Activated CD4-positive, alpha-beta T cell treated with anti-CD3 and anti-CD28 coated beads, Interleukin-2, amount 50 U/mL, for 4 hours (primary cell): ENCODE measurements at places on chromosomes 12 and 14.

- DNase-seq: no peak
Measured at GRCh38 chr12:72133497-72134055, 138.6 kb upstream of the TRHDE start.

DNA sequence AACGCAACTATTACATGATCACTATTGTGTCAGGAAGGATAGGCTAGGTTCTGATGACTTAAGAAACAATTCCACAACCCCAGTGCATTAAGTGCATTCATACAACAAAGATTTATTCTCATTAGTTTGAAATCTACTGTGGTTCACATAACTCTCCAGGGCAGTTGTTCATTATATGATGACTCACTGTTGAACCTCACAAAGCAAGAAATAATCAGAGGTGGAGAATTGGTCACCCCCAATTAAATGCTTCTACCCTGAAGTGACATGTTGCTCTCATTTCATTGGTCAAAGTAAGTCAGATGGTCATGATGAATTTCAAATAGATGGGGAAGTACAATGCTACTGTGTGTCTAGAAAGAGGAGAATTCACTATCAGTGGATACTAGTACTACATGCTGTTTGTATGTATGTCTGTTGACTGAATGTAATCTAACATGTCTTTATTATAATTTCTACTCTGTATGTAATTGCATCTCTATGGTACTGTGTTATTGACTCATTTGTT is 6.1 kb upstream of the HELB start:
- DNase-seq: no peak

DNA sequence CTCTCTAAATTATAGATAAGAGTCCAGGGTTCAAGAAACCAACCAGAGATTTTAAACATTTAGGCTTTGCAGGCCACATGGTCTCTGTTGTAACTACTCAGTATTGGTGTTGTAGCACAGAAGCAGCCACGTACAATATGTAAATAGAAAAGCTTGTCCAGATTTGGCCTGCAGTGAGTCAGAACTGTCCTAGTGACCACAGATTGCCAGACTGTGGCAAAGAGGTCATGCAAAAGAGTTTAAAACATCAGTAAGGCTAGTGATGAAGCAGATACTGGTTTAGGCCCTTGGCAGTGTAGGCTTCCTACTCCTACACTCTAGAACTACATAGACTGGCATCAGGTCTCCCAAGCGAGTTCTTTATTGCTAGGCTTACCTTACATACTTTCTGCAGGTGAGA is 117.6 kb upstream of the GARIN6 start:
- DNase-seq: no peak

DNA sequence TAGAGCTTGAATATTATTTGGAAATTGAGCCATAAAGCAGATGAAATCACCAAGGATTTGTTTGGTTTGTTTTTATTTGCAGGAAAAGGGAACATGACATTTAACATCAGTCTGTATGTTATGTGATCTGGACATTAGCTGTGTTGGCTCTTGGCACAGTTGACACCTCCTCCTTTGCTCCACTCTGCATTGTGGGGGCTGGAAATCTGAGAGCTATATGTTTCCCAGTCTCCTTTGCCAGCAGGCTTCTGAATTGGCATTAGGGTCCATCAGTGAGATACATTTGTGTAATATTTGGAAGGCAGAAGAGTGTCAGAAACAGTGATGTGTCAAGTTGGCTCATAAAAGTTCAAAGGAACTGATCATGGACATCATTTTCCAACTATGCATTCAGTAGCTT is 322.1 kb upstream of the ATP2B1 start:
- no peak for DNase-seq

- no peak for DNase-seq
Measured at GRCh38 chr12:40184493-40185302, 40.1 kb upstream of the LRRK2 start.

DNA sequence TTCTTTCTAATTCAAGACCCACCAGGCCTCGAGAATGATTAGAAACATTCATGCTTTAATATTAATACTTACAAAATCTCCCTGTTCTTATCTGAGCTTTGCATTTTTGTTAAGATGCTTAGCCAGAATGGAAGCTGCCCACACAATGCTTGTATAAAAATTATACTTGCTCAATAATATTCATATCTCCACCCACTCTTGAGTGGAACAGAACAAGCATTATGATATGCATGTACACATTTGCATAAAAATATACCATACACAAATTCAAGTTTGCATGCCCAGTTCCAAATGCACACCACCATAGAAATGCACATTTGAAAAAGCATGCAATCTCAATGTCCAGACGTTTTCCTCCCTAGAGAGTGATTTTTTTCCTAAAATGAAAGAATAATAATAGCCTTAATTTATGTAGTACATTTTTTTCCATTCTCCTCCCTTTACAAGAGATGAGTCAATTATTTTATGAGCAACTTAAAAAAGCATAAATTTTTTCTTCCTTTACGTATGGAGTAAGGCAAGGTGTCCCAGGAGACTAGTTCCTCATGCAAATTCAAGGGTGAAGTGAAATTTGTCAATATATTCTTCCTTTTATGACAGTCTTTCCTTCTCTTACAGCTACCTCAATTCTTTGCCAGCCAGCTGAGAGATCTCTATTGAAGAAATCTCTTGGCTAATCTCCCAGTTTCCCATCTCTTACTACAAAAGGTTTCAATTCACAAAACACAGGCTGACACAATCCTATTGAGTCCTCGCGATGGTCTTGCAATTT is 313.1 kb upstream of the GARIN6 start:
- no peak for DNase-seq

- no peak for DNase-seq
Measured at GRCh38 chr12:100953217-100953616, 158.6 kb downstream of the ANO4 start.

GRCh38 chr12:18992336-18992735 is 137.2 kb upstream of the PLEKHA5 start:
- no peak for DNase-seq

- DNase-seq: no peak
Measured at GRCh38 chr12:64042911-64043310, 179.2 kb downstream of the KICS2 start.

DNA sequence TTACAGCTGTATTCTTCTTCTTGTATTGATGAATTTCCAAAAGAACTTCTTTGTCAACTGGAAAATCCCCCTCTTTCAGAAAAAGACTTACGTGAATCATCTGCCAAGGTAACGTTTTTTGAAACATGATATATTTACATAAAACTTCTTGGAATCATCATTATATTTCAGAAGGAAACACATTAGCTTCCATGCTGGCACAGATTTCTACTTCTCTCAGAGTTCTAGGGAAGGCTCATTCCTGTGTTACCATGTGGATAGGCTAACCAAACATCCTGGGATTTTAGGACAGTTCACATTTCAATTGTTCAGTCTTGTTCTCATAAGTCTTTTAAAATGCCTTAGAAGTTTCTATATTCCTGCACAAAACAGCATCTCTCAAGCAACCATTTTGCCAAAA is 120.3 kb upstream of the NEDD1 start:
- no peak for DNase-seq

- DNase-seq: peak; percentile 73
Measured at GRCh38 chr14:64755781-64756221, 51.6 kb downstream of the PLEKHG3 start.
